ENCODE measurements at places on chromosomes 2 and 18.
A peak's percentile ranks its signal among the peaks of the same experiment; 100 is the strongest.

GRCh38 chr2:229818230-229818629 is 103.6 kb downstream of the TRIP12 start:
- no peak for DNase-seq

- DNase-seq: peak; percentile 87
These were observed 136.7 kb downstream of the LAMA3 start for GRCh38 chr18:23825978-23826405.

- peak; percentile 91 for DNase-seq
These were observed 580 bp downstream of the HNRNPA3 start for GRCh38 chr2:177212891-177213856.

GRCh38 chr18:48897531-48897930 is 53.2 kb downstream of the SMAD7 start:
- DNase-seq: no peak

- DNase-seq: no peak
These were observed 64.5 kb downstream of the TWIST2 start for GRCh38 chr2:238912228-238912915.

GRCh38 chr2:118177318-118177717 is 89.0 kb downstream of the INSIG2 start:
- DNase-seq: no peak

Data from RPMI7951 (cell line).